ENCODE measurements at places on chromosomes 2 and 18.

GRCh38 chr2:196105951-196106350 lies 37.3 kb upstream of the DNAH7 start:
- no peak for DNase-seq

DNA sequence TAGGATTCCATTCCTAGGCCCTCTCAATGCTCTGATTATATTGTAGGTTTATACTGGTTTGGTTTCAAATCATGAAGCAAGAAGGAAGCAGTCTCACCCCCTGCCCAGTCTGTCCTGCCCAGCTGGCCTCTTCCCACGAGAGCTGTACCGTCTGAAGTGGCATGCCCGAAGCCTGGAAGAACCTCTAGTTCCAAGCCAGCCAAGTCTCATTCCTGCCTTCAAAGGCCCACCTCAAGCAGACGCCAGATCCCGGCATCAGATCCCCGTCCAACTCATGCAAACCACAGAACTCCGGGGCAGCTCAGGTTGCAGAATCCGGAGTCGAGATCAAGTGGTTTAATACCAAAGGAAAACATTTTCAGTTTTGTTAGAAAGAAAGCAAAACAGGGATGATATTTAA lies 234.4 kb downstream of the LPIN1 start:
- DNase-seq: no peak

- DNase-seq: no peak
Measured at GRCh38 chr2:178479275-178479616, 846 bp upstream of the FKBP7 start.

GRCh38 chr2:66782780-66783361 lies 347.9 kb downstream of the MEIS1 start:
- no peak for DNase-seq

- DNase-seq: no peak
Measured at GRCh38 chr18:30487962-30488361, 554.6 kb downstream of the DSC3 start.

DNA sequence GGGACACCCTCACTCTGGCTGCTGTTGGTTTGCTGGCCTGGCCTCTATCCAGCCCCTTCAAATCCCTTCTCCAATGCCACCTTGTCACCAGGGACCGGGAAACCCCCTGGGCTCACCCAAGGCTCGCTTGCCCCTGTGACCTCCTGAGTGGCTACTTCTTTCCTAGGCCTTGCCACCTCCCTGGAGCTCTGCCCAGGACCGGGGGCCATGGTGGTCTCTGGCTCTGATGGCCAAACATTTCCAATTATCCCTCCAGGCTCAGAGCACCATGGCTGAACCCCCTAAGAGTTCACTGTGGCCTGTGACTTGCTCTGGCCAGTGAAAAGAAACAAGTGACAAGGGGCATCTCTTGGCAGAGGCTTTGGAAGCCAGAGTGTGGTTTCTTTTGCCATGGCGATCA lies 237.6 kb downstream of the TFCP2L1 start:
- DNase-seq: no peak

- no peak for DNase-seq
Measured at GRCh38 chr2:100799686-100800085, 20.3 kb upstream of the NPAS2 start.

GRCh38 chr2:141508806-141509595 lies 621.8 kb downstream of the LRP1B start:
- DNase-seq: no peak

DNA sequence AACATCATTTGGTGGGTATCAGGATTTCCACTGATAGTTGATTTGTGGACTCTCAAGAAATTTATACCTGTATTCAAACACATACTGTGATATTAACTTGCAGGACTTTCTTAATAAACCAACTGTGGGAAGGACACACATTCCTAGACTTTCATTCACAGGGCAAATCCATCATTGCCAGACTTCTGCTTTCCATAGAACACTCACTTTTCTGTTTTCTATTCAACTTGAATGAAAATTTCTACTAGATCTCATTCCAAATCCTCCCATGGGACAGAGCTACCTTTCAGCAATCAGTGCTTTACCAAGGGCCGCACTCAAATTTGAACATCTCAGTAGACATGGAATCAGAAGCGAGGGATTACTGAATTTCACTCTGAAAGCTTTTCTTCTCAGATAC lies 612.5 kb downstream of the IRS1 start:
- no peak for DNase-seq

GRCh38 chr2:28469304-28469703 lies 26.6 kb upstream of the PLB1 start:
- no peak for DNase-seq

GRCh38 chr2:46163804-46164528 lies 133.2 kb upstream of the EPAS1 start:
- DNase-seq: no peak

- DNase-seq: no peak
Measured at GRCh38 chr2:37794717-37795116, 123.3 kb upstream of the CDC42EP3 start.

GRCh38 chr18:11946756-11947155 lies 34.6 kb upstream of the IMPA2 start:
- DNase-seq: no peak

- no peak for DNase-seq
Measured at GRCh38 chr2:61882850-61883249, 5.6 kb downstream of the CCT4 start.

DNA sequence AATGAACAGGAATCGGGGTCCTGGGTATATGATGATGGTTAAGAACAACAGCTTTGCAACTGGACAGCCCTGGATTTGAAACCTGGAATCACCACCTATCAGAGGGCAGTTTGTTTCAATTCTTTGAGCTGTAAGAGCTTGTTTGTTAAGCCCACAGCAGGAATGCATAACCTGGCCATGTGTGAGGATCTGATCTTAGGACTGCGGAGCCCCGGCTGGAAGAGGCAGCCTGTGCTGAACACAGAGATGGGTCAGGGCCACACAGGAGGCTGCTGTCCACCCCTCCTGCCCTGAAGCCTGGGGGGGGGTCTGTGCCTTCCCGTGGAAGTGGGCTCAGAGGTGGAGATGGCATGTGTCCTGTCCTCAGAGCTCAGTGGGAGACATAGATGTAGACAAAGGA lies 24.3 kb downstream of the TPO start:
- no peak for DNase-seq

DNA sequence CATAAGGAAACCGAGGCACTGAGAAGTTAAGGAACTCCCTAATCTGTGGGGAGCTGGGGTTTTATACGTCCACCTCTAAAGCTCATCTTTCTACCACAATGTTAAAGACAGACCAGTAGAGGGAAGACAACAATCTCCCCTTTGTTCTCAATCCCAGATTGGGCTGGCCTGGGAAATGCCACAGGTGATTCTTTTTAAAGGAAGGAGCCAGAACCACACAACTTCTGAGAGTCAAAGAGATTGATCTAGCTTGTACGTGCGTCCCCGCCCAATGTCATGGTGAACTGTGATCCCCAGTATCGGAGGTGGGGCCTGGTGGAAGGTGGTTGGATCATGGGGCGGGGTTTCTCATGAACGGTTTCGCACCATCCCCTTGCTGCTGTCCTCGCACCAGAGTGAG lies 81.8 kb upstream of the LCLAT1 start:
- no peak for DNase-seq

DNA sequence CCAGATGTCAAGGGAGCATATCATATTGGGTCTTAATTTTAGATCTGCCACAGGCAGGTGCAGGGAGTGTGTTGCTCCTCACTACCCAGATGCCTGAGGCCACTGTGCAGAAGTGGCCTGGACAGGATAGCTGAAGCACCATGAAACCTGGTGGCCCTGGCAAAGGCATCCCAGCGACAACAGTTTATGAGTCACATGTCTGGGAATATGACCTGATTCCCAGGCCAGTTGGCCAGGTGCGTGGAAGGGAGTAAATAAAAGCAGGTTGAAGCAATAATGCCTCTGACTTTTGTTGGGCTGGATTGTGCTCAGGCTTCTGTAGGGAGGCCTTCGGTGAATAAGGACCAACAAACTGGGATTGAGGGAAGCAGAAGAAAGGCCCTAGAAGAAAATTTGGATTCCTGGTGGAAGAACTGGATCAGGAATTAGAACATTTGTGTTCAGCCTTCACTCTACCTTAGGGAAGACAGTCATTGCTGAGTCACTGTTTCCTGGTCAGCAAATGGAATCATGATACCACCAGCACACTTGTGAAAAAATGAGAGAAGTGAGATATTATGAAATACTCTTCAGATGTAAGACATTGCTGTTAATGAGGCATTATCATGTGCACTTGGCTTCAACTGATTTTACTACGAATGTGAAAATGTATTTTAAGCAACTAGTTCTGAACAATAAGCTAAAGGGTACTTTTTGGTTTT lies 78.4 kb upstream of the ZNF516 start:
- no peak for DNase-seq

DNA sequence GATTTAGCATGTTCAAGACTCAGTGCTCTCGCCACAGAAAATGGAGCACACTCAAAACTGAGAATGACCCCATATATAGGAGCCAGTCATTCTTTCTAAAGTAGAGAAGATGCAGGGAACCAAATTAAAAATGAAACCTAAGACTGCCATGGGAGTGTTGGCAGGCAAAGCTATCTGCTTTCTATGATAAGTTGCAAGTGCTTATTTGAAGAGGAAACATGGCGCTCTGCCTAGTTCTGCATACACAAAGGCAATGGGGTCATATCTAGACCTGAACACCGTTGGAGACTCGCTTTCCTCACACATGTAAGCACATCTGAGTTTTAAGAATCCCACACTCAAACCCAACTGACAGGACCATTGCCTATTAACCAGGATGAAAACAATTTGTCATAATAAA lies 292.5 kb downstream of the ALK start:
- DNase-seq: no peak

- DNase-seq: no peak
Measured at GRCh38 chr2:215839816-215840215, 173.5 kb downstream of the MREG start.

DNA sequence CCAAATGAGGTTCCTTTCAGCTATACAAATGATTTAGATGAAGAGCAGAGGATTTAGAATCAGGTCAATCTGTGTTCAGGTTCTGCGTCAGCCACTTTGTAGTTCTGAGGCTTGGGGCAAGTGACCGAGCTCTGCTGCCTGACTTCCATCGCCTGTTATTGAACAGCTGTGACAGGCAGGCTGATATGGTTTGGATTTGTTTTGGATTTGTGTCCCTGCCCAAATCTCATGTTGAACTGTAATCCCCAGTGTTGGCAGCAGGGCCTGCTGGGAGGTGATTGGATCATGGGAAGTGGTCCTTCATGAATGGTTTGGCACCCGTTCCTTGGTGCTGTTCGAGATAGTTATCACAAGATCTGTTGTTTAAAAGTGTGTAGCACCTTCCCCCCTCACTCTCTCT lies 18.6 kb downstream of the TYMS start:
- DNase-seq: no peak

DNA sequence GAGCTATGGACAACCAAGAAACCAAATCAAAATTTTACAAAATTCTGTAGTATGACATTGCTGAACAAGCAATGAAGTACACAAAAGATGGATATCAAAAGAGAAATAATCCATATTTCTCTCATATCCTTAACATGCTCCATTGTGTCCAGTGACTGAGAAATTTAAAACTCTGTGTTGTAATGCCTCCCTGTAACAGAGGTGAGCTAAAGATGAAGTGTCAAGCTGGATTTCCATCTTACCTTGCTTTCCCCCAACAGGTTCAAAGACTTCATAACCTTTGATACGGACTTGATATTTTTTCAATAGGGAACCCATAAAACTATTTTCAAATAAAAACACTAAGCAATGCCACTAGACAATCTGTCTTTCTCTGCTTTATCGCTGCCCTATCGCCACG lies 95.7 kb upstream of the SERTAD2 start:
- DNase-seq: no peak

DNA sequence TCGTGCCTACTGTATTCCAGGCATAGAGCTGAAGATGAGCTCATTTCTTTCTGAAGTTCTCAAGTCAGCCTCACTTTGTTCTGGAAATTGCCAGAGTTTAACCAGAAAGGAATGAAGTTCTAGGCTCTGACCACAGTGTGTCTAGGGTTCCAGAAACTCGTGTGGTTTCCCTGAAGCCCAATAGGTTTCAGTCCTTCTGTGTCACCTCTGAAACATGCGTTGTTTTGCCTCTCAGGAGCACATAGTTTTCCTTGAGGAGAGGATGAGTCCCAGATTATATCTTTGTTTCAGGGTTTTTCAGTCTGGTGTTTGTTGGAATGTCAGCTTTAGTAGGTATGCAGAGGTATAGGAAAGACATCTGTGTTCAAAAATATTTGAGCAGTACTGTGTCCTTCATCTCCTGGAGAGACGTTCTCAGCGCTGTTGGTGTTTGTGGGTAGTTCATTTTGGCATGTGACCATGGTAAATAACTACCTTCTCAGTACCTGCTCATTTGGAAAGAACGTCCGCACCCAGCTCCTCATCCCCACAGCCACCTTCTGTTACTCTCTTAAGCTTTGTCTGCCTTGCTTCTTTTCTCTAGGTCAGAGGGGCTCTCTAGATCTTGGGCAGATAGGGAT lies 56.6 kb downstream of the RALBP1 start:
- no peak for DNase-seq

DNA sequence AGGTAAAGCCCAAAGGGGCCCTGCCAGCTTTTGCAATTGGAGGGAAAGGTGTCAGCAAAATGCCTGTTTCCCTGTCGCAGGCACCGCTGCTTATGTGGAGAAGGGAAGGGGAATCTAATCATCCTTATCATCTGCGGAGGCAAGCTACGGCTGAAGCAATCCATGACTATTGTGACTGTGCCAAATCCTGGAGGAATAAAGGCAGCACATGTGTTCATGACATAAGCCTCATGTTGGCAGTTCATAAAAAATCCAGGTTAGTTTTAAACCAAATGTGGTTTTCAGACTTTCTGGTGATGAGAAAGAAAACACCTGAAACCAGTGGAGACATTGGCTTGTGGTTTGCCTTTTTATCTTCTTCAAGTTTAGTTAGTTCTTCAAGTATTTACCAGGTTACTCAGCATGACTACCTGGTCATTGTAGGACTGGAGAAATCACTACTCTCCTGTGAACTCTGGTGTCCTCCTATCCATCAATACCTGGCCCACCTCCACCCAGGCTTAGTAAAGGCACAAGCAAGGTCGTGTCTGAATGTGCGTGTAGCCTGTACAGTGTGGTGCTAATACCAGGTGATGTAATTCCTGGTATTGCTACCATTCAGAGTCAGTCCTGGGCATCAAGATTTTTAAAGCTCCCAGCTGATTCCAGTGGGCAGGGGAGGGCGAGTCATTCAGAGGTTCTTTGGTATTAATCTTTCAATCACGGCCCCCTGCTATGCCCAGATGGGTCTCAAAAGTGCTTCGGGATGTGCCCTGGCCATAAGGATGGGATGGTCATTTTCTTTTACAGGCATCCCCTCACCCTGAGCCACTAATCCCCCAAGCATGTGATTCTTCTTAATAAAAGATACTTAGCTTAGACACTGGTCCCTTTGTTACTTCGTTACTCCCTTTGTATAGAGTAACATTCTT lies 96.8 kb downstream of the TGFA start:
- DNase-seq: no peak

- DNase-seq: no peak
Measured at GRCh38 chr2:160651416-160652200, 158.0 kb upstream of the RBMS1 start.

DNA sequence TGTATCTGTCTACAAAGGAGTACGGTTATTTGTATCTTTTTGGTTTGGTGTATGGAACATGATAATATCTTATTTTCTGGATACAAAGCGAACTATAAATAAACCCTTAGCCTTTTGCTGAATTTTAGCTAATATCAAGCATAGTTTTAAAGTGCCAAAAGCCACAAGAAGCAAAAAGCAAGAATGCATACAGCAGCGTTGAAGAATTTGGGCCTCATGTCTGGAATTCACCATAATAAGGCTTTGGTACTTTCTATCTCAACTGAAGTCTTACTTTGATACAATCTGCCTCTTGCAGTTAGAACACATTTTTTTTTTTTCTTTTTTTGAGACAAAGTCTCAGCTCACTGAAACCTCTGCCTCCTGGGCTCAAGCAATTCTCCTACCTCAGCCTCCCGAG lies 151.5 kb downstream of the ERBB4 start:
- DNase-seq: no peak

All from activated T-cell treated with anti-CD3 and anti-CD28 coated beads, Interleukin-2, amount 50 U/mL, for 72 hours (primary cell).